ENCODE measurements at places on chromosomes 1 and 21.

- no peak for DNase-seq
Measured at GRCh38 chr1:50447961-50448360, 24.7 kb upstream of the DMRTA2 start.

DNA sequence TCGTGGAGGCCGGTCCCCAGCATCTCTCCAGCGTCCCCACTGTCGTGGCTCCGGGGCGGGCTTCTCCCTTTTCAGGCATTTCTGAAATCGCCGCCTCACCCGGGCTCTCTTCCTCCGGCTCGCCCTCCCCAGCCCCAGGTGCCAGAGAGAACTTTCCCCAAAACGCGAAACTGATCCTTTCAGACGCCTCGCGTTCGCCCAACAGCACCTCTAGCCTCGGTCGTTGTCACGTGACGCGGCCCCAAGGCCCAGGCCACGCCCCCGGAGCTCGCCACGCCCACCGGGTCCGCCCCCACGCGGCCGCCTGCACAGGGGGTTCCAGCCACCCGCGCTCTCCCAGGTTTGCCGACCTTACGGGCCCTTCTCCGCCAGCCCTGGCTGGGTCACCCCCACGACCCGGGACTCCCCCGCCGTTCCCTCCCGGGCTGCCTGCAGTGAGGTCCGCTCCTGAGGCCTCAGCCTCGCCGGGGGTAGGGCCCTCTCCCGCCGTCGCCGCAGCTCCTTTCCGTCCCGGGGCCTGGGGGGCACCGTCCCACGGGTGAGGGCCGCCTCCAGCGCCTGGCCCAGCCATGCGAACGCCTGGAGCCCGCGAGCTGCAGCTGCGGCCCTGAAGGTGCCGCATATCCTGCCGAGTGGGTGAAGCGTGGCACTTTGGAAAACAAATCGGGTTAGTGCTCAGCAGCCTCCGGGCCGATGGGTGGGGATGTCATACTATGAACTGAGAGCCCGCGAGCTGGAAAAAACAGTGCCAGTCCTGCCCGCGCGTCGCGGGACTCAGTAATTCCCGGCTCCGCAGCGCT, 21.0 kb downstream of the H3-3A start:
- peak; percentile 98 for DNase-seq

- no peak for DNase-seq
Measured at GRCh38 chr21:15210235-15210678, 145.5 kb upstream of the NRIP1 start.

GRCh38 chr1:184482136-184482535, 95.3 kb downstream of the C1orf21 start:
- DNase-seq: no peak

DNA sequence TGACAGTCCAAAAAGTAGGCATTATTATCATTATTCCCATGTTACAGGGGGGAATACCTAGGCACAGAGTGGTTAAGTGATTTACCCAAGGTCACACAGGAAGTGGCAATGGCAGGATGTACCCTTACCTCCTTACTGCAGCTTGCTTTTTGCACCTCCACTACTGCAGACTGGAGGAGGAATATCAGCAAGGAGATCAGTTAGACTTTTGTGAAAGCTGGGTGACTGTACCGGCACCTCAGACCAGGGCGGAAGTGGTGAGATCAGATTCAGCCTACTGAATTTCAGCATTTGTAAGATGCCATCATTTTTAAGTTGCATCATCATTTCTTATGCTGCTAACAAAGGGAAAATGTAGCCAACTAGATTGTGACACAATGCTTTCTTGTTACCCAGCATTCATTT, 4.5 kb downstream of the ADARB1 start:
- DNase-seq: no peak

DNA sequence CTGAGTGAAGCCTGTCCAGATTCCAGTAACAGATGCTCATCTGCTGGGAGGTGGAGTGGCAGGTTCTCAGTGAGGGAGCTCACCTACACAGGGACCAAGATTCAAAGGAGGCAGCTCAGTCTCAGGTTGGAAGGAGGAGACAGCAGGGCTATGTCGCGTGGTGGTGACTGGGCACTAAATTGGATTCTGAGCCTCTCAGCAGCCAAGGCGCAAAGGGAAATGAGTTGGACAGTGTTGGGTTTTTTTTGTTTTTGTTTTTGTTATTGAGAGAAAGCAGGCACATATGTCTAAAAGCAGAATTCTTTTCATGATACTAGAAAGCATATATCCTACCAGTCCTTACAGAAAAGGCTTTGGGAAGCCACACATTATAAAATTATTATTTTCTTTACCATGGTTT, 26.2 kb downstream of the UMODL1 start:
- no peak for DNase-seq

GRCh38 chr1:86823386-86823785, 90.5 kb downstream of the SELENOF start:
- no peak for DNase-seq

DNA sequence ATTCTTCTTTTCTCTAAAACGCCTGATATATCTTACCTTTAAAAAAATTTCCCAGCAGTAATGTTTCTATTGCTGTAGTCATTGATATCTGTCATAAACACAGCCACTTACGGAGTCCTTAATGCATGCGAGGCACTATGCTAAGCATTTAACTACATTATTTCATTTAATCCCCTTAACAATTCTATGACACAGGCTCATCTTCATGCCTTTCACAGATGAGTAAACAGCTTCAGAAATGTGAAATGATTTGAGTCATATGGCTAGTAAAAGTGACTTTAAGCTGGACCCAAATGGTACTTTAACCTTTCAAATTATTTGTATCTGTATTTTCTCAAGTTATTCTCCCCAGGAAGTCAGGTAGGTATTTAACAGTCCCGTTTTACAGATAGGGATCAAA, 125.1 kb upstream of the FGGY start:
- no peak for DNase-seq

DNA sequence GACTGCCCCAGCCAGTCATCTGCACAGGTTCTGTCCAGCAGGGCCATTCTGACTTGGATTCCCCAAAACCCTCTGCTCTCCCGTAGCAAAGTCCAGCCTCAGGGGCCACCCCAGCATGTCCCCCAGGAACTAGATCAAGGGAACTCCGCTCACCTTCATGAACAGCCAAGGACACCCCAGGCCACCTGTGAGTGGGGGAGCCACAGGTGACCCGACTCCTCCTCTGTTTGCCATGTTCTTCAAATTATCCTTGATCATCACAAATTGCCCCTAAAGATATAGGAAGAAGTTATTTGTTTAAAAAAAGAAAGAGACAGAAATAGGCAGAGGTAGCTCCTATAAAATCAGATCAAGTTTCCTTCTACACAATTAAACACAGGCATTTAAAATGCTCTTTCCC, 475.0 kb downstream of the MATN1 start:
- DNase-seq: no peak

DNA sequence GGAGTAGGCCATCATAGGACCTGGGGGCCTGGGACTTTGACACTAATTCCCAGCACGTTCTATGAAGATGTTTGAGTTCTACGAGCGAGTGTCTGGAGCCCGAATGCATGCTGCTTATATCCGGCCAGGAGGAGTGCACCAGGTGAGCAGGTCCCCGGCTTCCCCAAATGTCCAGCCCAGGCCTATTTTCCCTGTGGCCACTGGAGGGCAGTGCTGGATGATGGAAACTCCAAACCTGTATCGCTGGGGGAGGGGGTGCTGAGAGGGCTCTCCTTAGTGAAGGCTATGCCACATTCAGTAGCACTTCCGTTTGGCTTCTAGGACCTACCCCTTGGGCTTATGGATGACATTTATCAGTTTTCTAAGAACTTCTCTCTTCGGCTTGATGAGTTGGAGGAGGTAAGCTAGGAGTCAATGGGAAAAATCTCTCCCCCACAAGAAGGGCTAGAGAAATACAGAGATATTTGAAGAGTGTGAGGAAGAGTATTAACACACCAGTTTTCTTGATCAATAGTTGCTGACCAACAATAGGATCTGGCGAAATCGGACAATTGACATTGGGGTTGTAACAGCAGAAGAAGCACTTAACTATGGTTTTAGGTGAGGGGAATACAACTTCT, 5.2 kb upstream of the FCER1G start:
- DNase-seq: peak; percentile 83

GRCh38 chr1:64502931-64503330, 33.0 kb downstream of the CACHD1 start:
- DNase-seq: no peak

GRCh38 chr1:87024936-87025540, 110.6 kb downstream of the HS2ST1 start:
- no peak for DNase-seq

- DNase-seq: no peak
Measured at GRCh38 chr1:181170194-181170593, 81.7 kb downstream of the IER5 start.

DNA sequence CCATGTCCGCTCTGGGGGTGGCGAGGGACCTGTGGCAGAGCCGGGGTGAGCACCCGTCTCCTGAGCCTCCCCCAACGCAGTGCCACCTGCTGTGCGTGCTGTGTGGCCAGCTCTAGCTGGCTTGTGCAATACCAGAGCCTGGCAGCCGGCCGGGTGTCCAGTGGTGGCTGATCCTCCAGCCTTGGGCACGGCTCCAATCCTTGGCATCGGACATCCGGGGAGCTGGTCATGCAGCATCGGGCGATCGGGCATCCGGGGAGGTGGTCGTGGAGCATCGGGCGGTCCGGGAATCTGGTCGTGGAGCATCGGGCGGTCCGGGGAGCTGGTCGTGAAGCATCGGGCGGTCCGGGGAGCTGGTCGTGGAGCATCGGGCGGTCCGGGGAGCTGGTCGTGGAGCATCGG, 8.1 kb downstream of the SLX9 start:
- DNase-seq: no peak

GRCh38 chr1:68600049-68600661, 103.3 kb upstream of the DEPDC1 start:
- DNase-seq: no peak

GRCh38 chr1:205376739-205377138, 20.0 kb upstream of the KLHDC8A start:
- DNase-seq: no peak

GRCh38 chr1:87615901-87616300, 287.2 kb downstream of the LMO4 start:
- no peak for DNase-seq

GRCh38 chr1:29584776-29585175, 348.5 kb downstream of the PTPRU start:
- no peak for DNase-seq

DNA sequence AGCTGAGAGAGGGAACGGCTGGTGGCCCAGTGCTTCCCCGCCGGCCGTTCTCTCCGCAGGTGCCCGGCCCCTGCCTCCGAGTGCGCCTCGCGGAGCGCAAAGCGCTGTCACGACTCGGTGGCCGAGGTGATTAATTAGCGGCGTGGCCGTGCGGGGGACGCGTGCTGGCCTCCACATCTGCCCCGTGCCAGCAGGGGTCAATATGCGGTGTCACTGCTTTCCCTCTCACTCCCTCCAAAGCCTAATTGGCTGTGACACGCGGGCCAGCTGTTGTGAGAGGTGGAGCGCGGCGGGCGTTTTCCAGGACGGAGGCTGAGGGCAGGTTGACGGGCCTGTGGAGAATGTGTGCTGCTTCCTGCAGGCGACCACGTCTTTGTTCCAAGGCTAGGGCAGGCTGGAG, 239.0 kb downstream of the LMX1A start:
- DNase-seq: peak; percentile 78

DNA sequence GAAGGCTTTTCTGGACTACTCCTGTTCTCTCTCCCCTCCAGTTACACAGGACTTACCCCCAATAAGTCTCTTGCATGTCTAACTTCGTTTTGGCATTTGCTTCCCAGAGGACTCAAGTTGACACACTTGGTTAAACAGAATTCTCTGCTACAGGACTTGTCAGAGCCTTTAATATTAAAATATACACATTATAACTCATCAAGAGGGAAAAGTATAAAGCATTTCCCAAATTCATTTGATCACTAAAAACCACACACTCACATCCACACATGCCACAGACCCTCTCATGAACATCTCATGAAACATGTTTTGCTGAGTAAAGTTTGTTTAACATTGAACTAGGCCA, 8.7 kb upstream of the CAPN2 start:
- no peak for DNase-seq

DNA sequence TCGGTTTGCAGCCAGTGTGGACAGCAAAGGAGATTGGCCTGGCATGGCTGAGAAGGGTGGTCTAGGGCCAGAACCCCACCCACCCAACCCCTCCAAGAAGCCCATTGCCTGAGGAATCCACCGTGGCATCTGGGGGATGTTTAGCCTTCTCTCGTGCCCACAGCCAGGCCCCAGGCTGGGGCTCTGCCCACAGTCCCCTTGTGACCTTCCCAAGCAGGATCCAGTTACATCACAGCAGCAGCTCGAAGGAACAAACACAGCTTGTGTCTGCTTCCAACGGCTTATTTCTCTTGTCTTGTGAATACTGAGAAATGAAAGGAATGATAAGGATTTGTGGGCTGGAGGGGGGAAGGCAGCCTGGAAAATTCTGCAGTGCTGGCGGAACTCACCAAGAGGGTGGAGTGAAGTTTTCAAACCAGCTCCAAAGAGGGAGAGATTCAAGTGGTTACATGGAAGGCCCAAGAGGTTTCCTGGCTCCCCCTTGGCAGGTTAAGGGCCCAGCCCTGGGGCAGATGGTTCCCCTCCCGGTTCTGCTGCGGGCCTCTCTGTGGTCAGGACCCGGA, 61.6 kb downstream of the DHRS3 start:
- no peak for DNase-seq

DNA sequence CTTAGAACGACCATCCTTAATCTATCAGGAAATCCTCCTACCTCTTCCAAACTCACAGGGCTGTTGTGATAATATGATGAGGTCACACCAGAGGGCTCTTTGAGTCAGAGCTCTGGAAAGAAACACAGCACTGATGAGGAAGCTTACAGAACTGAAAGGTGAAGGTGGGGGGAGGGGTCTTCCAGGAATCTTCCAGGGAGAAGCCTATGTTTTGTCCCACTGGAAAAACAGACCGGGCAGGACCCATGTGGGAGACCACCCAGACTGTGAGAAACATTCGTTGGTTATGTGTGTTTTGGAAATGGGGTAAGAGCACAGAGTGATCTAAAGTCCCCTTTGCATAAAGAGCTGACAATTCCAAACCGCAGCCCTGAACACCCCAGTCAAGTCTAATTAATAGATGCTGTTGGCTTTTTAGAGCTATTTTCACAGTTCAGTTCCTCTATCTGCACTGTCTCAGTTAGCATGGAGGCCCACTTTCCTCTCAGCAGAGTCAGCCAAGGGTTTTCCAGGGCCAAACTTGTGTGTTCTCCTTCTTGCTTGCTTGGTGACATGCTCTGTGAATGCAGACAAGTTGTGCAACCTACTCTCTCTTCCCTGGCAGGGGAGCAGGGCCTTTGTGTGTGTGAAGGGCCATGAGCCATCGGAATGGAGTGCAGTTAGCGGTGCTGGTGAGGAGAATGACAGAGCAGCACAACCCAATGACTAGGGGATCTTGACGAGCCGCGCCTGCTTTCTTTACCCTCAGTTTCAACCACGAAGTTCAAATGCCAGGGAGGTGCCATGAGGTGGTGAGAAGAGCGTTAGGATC, 12.3 kb downstream of the PHLDA3 start:
- DNase-seq: no peak

- no peak for DNase-seq
Measured at GRCh38 chr1:12014141-12014991, 4.9 kb upstream of the MIIP start.

DNA sequence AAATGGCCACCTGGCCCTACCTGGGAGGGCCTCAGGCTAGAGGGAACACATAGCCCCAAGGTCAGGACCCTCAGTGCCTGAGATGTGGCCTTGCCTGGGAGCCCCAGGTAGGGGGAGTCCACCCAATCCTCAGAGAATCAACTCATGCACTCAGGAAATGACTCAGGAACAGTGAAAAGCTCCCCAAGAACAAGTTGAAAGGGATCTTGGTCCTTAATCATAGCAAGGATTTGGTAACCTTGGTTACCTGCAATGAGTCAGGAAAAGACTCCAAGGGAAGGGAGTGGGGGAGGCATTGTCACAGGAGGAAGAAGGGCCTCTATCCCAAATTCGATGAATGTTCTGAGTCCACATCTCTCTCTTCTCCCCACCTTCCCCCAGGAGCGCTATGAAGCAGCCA, 17.0 kb downstream of the MAP7D1 start:
- no peak for DNase-seq
